Activated CD8-positive, alpha-beta memory T cell treated with anti-CD3 and anti-CD28 coated beads, Interleukin-2, amount 50 U/mL, for 4 hours (primary cell): ENCODE measurements at places on chromosomes 1 and 21.

DNA sequence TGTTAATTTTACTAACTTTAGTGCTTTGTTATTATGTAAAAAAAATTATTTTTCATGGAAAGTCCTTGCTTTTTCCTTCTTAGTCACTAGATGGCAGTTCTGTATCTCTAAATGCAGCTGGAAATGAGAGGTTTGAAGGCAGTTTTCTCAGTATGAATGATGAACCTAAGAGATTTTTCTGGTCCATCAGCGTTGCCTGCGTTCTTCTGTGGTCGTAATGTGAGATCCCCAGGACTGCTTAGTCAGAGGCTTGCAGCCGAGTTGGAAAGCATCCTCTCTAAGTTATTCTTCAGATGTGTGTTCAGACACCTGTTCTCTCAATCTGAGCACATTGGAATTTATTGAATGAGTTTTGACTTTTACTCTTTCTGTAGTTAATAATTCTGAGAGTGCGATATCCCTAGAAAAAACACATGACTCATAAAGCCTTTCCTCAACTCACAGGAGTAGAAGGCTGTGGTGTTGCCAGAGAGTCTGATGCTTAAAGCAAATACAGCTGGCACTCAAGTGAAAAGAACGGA lies 99.3 kb downstream of the FMN2 start:
- DNase-seq, result no peak

- no peak for DNase-seq
These were observed 40.3 kb downstream of the FHAD1 start for GRCh38 chr1:15287035-15287979.

- DNase-seq, result peak; percentile 54
These were observed 17.7 kb upstream of the PTPRC start for GRCh38 chr1:198620951-198621824.

GRCh38 chr1:29172415-29172939 lies 9.2 kb downstream of the SRSF4 start:
- DNase-seq, result no peak

DNA sequence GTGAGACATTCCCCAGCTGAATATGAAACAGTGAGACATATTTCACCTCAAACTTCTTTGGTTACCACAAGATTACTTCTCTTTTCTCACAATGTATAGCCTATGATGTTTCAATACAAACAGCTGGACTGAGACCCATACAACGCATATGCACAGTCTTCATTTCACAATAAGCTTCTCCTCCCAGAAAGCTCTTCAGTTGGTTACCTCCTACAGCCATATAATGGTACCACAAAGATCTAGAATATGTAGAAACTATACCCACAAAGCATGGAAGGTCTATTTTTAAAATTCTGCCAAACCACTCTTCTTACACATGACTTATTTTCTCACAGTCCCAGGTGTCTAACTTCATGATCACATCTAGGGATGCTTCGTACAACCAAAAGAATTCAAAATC lies 70.8 kb downstream of the JAK1 start:
- DNase-seq, result no peak

DNA sequence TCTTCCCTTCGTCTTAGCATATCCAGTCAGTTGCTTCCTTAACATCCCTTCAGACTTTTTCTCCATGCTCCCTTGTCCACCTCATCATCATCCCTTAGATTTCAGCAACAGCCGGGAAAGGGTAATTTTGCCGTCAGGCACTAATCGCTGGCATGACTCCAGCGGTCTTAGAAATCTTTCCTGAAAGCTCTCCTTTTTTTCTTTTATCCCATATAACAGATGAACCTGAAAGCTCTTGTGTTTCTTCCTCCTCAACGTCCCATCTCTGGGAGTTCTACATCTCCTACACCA lies 10.4 kb upstream of the BOLA1 start:
- no peak for DNase-seq

DNA sequence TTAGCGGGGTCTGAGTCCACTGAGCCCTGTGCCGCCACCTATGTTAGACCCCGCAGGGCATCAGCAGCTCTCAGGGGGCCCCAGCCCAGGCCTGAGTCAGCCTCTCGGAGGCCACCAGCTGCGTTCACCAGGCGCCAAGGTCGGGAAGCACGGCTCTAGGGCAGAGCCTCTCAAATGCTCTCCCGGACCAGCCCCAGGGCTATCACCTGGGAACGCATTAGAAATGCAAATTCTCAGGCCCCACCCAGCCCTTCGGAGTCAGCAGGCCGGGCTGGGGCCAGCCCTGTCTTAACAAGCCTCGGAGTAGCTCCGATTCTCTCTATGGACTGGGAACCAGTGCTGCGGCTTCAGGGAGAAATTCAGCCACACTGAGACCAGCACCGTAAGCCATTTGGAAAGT lies 37.2 kb upstream of the TSPEAR start:
- DNase-seq, result no peak

GRCh38 chr1:232164078-232164963 lies 465.6 kb downstream of the SIPA1L2 start:
- DNase-seq, result no peak

- DNase-seq, result no peak
These were observed 63.7 kb downstream of the NVL start for GRCh38 chr1:224266105-224266914.

DNA sequence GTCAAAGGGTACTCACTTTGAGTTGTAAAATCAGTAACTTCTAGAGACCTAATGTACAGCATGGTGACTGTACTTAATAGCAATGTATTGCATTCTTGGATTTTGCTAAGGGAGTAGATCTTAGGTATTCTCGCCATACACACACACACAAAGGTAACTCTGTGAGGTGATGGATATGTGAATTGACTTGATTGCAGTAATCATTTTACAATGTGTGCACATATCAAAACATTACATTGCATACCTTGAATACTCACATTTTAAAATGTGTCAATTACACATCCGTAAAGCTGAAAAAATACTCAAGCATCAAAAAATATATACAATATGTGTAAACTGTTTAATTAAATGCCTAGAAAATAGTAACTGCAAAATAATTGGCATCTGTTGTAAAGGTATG lies 86.0 kb downstream of the SLC35F3 start:
- no peak for DNase-seq

GRCh38 chr1:104195395-104195794 lies 445.7 kb downstream of the AMY1C start:
- no peak for DNase-seq

DNA sequence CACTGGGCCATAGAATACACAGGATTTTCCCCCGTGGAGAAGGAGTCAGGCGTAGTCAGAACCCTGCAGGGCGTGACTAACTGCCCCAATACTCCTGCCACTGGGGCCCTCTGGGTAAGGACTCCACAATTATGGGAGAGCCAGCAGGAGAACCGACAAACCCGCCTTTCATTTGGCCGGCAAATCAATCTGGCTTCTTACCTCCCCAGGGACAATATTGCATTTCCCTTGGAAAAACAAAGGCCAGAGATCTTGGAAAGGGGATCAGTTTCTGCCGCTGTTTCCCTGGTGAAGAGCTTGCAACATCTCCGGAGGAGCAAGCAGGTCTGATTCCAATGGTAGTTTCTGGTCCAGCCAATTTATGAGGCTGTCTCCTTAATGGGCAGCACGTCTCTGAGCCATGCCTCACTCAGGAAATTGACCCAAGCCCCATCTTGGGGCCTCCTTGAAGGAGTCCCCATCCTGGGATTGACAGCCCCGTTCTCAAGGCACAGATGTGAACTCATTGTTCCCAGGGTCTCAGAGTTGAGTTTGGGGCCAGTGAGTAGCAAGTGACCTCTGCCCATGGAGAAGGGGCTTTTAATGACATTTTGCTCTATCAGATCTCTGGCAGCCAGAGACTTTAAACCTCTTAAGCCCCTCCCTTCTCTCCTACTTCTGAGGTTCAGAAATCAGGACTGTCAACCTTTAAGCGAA lies 4.3 kb downstream of the TRABD2B start:
- DNase-seq, result no peak

GRCh38 chr1:64948905-64949833 lies 17.2 kb downstream of the JAK1 start:
- peak; percentile 55 for DNase-seq

GRCh38 chr1:243474136-243474881 lies 218.5 kb downstream of the SDCCAG8 start:
- DNase-seq, result no peak

- no peak for DNase-seq
These were observed 47.1 kb upstream of the SCMH1 start for GRCh38 chr1:41289196-41289595.

GRCh38 chr21:44910229-44911067 lies 10.3 kb downstream of the ITGB2 start:
- DNase-seq, result no peak

GRCh38 chr1:58727364-58727763 lies 27.5 kb upstream of the MYSM1 start:
- DNase-seq, result no peak

DNA sequence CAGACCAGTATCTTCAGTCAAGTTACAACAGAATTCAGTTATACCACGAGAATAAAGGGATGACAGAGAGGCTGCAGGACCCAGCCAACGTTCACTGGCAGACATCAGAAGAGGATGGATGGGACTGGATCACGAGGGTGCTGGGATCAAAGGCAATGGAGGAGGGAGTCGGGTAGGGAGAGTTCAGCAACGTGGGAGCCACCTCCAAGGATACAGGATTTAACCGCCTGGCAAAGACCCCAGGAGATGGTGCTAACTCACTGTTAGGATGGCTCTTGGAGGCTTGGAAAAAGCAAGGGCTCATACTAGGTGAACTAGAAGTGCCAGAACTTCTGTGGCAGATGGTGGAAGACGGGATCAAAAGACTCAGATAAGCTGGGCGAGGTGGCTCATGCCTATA lies 99.1 kb upstream of the DISP3 start:
- DNase-seq, result no peak

- no peak for DNase-seq
These were observed 30.6 kb upstream of the LYPD8 start for GRCh38 chr1:248786156-248786555.

- DNase-seq, result no peak
These were observed 78.8 kb upstream of the CD1D start for GRCh38 chr1:158101927-158102326.

GRCh38 chr1:30037251-30038118 lies 685.9 kb downstream of the MATN1 start:
- DNase-seq, result no peak

DNA sequence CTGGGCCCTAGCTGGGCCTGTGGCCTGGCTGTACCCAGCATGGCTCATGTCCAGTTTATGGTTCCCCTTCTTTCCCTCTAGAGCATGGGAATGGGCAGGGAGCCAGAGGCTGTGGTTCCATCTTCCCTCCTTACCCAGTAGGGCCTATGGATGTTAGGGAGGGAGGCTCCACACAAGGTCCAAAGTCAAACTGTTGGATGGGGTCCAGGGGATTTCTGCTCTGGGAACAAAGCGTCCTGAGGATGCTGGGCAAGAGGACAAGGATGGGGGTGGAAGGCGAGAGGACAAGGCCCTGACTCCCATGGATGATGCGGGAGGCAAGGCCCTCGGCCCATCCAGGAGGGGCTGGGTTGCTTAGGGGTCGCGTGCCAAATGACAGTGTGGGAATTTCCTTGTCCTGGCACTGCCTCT lies 17.3 kb downstream of the CSF1 start:
- no peak for DNase-seq

DNA sequence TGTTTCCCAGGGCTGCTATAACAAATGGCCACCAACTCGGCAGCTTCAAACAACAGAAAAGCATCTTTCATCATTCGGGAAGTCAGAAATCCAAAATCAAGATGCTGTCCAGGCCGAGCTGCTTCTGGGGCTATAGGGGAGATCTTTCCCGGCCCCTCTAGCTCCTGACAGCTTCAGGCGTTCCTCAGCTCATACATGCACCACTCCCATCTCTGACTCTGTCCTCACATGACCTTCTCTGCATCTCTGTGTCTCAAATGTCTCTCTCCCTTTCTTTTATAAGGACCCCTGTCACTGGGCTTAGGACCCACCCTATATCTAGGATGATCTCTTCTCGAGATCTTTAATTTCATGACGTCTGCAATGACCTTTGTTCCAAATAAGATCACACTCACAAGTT lies 13.8 kb upstream of the NPPB start:
- no peak for DNase-seq

GRCh38 chr1:79614762-79615161 lies 608.2 kb upstream of the ADGRL4 start:
- no peak for DNase-seq

GRCh38 chr1:119655154-119655553 lies 7.1 kb upstream of the ZNF697 start:
- DNase-seq, result no peak

GRCh38 chr1:61163355-61163754 lies 81.0 kb downstream of the NFIA start:
- DNase-seq, result no peak

DNA sequence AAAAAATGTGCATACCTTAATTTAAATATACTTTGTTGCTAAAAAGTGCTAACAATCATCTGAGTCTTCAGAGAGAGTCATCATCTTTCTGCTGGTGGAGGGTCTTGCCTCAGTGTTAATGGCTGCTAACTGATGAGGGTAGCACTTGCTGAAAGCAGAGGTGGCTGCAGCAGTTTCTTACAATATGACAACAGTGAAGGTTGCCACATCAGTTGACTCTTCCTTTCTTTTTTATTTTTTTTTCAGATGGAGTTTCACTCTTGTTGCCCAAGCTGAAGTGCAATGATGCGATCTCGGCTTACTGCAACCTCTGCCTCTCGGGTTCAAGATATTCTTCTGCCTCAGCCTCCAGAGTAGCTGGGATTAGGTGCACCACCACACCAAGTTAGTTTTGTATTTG lies 2.6 kb upstream of the CFAP45 start:
- DNase-seq, result no peak

DNA sequence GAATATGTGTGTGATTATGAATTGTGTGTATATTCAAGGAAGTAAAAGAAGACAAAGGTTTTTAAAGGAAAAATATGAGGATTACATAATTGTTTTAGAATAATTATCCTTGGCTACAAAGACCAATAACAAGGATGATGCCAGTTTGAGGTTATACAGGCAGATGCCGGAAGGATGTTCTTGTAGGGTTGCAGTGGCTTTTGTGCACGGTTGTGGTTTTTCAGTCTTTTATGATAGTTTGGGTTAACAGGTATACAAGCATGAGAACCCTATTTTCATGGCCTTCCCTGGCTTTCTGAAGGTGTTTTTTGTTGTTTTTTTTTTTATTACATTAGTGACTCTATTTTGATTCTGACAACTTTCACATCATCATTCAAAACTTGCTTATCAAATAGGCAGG lies 4.9 kb downstream of the CR2 start:
- DNase-seq, result no peak

GRCh38 chr1:95983831-95984230 lies 737.8 kb upstream of the PTBP2 start:
- no peak for DNase-seq
